GM12865 (cell line): ENCODE measurements at places on chromosomes 7 and 10.
A peak's percentile ranks its signal among the peaks of the same experiment; 100 is the strongest.

- DNase-seq, result peak; percentile 46
Observed at GRCh38 chr7:108455998-108456677, at the start of gene NRCAM. Gene NRCAM (minus strand): TSS chr7:108456436. CDS start chr7:108240064, 216,372 bp downstream.

GRCh38 chr10:132273966-132274365 lies 33.8 kb downstream of the STK32C start:
- DNase-seq, result no peak

DNA sequence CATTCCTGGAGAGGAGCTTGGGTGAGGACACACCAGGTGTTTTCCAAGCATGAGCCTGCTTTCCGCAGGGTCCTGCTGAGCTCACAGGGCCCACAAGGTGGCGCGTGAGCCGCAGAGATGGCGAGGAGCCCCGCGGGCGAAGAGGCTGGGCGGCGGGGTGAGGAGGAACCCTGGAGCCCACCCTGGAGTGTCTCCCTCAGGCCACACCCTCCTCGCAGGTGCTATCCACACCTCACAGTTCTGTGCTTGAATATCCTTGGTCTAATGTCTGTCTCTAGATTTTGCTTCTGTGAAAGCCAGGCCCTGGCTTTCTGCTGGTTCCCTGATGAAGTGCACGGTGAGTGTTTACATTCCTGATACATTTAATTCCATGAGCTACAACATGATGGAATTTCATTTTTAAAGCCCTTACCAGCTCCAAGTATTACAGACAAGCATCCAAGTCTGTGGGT lies 433.6 kb downstream of the ACTR3B start:
- DNase-seq, result peak; percentile 27

DNA sequence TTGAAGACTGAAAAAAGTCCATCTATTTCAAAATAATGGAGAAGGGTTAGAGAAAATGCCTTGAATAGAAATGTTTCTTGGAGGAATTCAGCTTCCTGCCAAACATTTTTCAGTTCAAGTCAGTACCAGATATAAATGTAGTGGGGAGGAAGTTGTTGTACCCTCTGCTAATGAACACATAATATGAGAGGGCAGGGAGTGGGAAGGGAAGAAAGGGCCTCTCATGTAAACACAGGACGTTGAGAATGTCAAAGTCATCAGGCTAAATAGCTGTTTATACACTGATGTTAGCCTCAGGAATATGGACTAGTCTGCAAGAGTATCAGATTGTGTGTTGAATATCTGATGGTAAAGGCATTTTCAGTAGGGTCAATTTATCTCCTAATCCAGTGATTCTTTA lies 37.0 kb downstream of the GPR37 start:
- no peak for DNase-seq

GRCh38 chr10:117581961-117582360 lies 39.4 kb downstream of the EMX2 start:
- DNase-seq, result no peak

- DNase-seq, result no peak
Observed at GRCh38 chr10:14304046-14304445, 26.7 kb downstream of the FRMD4A start.

- no peak for DNase-seq
Observed at GRCh38 chr7:157922576-157922975, 585.8 kb downstream of the DNAJB6 start.

- DNase-seq, result no peak
Observed at GRCh38 chr7:54888067-54888733, 129.2 kb upstream of the SEC61G start.

- DNase-seq, result no peak
Observed at GRCh38 chr7:140525743-140526142, 46.4 kb upstream of the MKRN1 start.

DNA sequence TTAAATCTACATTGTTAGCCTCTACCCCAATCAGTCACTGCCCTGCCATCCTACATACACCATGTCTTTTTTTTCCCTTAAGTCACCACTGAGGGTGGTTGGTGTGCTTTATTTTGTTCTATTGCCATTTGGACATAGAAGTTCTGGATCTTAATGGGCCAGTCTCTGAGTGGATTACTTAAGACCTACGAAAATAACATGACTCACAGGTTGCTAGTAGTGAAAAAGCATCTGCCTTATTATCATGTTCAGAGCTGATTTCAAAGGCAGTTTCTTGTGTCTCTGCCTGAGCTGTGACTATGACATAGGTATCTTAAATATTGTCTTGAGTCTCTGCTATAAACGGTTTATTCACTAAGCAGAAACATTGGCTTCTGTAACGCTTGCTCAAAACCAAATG lies 410.8 kb downstream of the MDFIC start:
- DNase-seq, result no peak

- DNase-seq, result no peak
Observed at GRCh38 chr7:144057954-144058353, 9.2 kb downstream of the OR2A5 start.

GRCh38 chr10:32317795-32318357 lies 29.1 kb downstream of the EPC1 start:
- DNase-seq, result peak; percentile 92

GRCh38 chr7:1883031-1883761 lies 213.1 kb downstream of the ELFN1 start:
- no peak for DNase-seq

- no peak for DNase-seq
Observed at GRCh38 chr10:116418389-116418788, 9.3 kb upstream of the PNLIPRP3 start.

GRCh38 chr7:143393267-143394041 lies 12.3 kb downstream of the ZYX start:
- DNase-seq, result no peak

GRCh38 chr7:13949939-13950338 lies 39.5 kb downstream of the ETV1 start:
- DNase-seq, result no peak

- no peak for DNase-seq
Observed at GRCh38 chr10:61332581-61332980, 120.6 kb downstream of the TMEM26 start.

DNA sequence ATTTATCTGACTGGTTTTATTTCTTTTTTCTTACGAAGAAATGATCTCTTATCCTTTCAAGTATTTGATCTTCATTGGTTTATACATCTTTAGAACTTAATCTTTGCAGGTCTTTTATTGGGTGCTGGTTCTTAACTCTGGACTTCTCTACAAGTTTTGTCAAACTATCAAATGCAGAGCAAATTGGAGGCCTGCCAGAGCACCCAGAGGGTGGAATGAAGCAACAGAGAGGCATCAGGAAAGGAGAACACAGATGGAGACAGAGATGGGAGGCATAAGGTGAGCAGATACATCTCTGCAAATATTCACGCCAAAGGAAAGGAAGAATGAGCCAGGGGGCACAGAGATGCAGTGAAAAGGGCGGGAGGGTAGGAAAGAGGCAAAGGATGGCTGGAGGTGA lies 130.3 kb downstream of the PKD1L1 start:
- DNase-seq, result no peak

GRCh38 chr7:151894111-151895007 lies 17.4 kb upstream of the PRKAG2 start:
- no peak for DNase-seq

GRCh38 chr7:77667459-77668086 lies 28.7 kb upstream of the RSBN1L start:
- DNase-seq, result no peak

- DNase-seq, result no peak
Observed at GRCh38 chr7:45399069-45399468, 175.1 kb upstream of the ADCY1 start.

- no peak for DNase-seq
Observed at GRCh38 chr10:115953968-115954367, 319.0 kb downstream of the GFRA1 start.

- no peak for DNase-seq
Observed at GRCh38 chr7:29797112-29797944, 9.0 kb upstream of the WIPF3 start.

- no peak for DNase-seq
Observed at GRCh38 chr10:93220296-93221170, 146.8 kb downstream of the CYP26A1 start.

DNA sequence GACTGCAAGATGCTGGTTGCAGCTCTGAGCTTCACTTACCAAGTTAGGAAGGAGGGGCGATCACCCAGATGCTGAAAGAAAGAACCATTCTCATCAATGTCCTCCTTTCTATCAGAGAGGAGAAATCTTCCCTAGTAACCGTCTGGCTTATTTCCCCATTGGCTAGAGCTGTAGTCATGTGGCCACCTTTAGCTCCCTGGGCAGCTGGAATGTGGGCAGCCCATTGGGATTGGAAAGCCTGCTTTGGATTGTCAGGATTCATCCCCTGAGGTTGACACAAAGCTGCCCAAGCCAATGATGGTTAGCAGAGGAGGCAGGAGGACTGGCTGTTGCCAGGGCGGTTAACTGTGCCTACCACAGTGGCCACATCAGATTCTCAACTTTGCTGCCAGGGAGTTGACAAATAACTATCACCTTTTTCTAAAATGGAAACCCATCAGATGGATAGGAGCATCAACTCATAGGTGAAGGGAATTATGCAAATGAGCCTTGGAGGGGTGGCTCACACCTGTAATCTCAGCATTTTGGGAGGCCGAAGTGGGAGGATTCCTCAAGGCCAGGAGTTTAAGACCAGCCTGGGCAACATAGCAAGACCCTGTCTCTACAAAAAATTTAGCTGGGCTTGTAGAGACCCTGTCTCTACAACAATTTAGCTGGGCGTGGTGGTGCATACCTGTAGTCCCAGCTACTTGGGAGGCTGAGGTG lies 206.4 kb upstream of the GALNT17 start:
- no peak for DNase-seq

DNA sequence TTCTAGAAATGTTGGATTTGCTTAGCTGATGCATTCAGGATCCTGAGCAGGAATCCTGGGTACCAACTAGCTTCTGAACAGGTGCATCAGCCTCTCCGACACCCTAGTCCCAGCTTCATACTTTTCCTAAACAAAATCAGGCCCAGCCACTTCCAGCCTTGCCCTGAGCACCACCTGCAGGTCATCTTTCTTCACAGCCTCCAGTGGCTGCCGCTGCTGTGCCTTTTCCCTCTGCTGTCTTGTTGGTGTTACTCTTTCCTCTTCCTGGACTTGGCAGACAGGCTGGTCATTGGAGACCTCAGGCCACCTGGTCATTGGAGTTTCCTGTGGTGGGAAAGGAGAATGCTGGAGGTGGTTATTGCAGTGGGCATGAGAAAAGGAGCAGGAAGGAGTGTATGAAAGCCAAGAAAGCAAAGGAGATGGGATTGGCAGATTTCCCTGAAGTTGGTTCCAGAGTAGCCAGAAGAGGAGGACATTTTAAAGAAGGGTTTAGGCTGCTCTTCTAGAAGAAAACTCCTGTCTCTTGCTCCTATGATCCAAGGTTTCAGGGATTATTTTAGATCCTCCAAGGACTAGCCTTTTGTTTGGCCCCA lies 48.2 kb upstream of the NFKB2 start:
- peak; percentile 14 for DNase-seq

GRCh38 chr10:81820418-81820817 lies 54.6 kb upstream of the NRG3 start:
- DNase-seq, result no peak

DNA sequence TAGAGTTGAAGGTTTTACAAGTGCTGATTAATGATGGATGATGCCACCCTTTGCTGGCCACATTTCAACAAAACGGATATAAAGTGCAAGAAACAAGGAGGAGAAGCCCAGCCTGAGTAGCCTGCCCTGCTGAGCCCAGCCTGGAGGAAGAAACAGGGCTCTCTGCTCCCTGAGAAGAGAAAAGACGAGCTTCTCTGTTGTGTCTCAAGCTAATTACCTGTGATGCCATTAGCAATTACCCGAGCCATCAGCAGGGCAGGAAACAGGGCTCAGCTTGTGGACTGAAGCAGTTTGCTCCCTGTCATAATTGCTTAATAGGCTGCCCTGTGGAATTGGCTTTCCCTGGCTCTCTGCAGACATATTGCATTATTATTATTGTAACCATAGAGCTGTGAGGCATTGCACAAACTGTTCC lies 709.3 kb upstream of the AUTS2 start:
- DNase-seq, result no peak

DNA sequence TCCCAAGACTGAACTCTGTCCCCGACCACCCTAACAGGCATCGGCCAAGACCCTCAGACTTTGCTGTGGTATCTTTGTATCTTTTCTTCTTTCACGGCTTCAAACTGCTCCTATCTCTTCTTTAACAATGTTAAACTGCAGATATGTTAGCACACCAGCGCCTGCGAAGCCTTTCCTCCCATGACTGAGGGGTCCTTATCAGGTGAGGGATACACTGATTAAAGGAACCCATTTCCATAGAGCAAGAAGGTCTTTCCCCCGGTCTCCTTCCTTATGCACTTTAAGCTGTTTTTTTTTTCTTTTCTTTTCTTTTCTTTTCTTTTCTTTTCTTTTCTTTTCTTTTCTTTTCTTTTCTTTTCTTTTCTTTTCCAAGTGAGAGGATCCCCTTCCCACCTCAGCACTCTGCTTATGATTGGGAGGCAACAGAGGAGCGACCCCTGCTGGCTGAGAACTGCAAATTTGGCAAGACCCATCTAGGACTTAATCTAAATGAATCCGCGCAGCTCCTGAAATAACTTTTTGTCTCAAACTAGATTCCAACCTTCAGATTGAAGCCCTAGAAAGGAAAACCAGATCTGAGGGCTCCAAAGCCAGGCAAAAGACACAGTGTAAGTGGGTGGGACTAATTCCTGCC lies 109.9 kb downstream of the ITGB8 start:
- DNase-seq, result peak; percentile 54

GRCh38 chr7:133770863-133771492 lies 356.2 kb upstream of the LRGUK start:
- no peak for DNase-seq

- peak; percentile 75 for DNase-seq
Observed at GRCh38 chr7:138008588-138009349, 6.9 kb upstream of the CREB3L2 start.

GRCh38 chr10:43258211-43258561 lies 8.7 kb downstream of the RASGEF1A start:
- no peak for DNase-seq

DNA sequence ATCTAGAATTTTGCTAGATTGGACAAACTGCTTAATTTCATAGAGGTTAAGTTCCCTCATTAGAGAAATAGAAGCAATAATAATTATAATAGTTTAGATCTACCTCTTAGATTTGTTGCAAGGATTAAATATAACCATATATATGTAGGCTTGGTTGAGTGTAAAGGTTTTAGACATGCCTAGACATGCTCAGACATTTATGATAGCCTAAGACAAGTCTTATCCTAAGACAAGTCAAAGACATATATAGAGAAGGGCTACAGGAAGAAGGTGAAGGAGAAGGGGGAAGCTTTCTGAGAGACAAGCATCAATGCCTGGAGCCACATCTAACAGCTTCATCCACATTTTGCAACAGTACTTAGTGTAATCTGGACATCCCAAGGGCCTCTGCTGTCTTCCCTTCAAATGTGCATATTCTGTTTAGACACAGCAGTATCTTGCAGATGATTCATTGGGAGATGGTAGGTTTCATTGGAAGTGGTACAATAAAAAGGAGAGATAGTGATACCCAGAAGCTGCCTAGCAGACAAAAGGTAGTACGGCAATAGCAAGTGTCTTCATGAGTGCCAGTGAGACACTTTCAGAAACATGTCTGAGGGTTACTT lies 146.5 kb downstream of the HGF start:
- DNase-seq, result no peak

GRCh38 chr10:124992462-124993344 lies 50.8 kb downstream of the ZRANB1 start:
- peak; percentile 42 for DNase-seq
